ENCODE measurements at places on chromosomes 2 and 18.

DNA sequence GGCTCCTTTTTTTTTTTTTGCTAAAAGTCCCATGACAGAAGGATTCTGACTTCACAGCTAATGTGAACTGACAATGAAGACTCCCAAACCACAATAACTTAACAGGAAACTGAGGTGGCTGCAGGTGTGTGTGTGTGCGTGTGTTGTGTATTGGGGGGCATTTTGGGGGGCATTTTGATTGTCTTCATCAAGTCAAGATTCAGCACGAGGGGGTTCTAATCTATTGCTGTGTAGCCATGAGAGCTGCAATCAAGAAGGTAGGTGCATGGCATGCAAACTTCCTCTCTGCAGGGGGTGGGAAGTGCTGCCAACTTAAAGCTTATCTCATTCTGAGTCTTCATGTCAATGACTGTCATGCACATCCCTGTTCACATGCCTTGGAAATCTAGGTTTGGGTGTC lies 25.2 kb downstream of the SPRED2 start:
- no peak for DNase-seq

DNA sequence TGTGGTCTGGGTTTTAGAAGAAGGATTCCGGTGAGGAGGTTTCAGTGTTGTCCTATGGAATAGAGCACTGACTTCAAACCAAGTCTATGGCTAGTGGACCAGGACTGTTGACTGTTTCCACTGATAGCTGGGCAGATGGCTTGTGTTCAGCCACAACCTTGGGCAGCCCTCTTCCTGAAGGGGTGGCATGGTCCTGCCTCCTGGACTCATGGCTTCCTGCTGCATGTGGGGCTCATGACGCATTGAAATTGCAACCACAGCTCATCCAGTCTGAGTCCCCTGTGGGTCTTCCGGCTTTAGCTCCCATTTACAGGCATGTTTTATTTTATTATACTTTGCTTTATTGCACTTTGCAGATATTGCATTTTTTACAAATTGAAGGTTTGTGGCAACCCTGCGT lies 105.0 kb downstream of the B3GNT2 start:
- DNase-seq: no peak

DNA sequence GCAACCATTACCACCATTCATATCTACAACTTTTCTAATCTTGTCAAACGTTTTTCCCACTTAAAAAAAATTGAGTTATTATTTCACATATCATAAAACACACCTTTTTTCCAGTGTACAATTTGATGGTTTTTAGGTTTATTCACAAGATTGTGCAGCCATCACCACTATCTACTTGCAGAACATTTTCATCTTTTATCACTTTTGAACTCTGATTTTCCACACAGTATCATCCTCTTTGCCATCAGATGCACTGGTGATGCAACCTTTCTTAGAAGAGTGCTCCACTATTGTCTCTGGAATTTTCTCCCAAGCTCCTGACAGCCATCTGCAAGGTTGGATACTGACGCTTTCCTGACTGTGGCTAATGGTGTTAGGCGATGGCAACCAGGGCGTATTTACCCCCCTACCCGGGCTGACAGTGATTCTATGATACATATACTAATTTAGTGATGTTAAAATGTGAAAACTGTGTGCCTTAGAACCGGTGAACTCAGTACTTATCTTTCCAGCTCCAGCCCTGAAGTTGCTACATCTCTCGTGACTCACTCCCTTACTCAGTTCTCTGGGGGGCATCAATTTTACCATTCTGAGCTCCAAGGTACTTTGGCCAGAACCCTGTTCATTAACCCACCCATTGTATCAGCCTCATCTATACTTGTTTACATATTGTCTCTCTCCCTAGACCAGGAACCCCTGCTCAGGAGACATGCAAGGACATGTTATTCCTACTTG lies 105.4 kb upstream of the SPRED2 start:
- no peak for DNase-seq

GRCh38 chr2:85753525-85754312 lies at the start of gene ATOH8:
Gene ATOH8 (plus strand): TSS chr2:85753991. CDS start chr2:85754190, 199 bp downstream.
- DNase-seq: peak; percentile 29

DNA sequence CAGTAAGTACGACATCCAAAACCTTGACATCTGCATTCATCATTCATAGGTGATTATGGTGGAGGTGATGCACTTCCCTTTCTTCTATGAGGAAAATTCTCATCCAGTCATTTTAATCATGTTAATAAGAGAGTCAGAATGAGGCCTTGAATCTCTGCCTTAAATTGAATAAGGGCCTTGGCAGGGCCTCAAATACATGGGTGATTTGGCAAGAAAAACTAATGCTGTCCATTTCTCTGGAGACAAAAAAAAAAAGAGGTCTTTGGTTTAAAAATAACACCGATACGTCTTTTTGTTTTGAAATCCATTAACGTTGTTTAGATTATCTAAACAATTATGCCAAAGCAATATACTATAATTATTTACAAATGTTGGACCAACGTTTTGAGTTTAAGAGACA lies 8.1 kb downstream of the COLEC12 start:
- DNase-seq: no peak

- no peak for DNase-seq
Measured at GRCh38 chr2:121088251-121089165, 196.5 kb downstream of the TFCP2L1 start.

DNA sequence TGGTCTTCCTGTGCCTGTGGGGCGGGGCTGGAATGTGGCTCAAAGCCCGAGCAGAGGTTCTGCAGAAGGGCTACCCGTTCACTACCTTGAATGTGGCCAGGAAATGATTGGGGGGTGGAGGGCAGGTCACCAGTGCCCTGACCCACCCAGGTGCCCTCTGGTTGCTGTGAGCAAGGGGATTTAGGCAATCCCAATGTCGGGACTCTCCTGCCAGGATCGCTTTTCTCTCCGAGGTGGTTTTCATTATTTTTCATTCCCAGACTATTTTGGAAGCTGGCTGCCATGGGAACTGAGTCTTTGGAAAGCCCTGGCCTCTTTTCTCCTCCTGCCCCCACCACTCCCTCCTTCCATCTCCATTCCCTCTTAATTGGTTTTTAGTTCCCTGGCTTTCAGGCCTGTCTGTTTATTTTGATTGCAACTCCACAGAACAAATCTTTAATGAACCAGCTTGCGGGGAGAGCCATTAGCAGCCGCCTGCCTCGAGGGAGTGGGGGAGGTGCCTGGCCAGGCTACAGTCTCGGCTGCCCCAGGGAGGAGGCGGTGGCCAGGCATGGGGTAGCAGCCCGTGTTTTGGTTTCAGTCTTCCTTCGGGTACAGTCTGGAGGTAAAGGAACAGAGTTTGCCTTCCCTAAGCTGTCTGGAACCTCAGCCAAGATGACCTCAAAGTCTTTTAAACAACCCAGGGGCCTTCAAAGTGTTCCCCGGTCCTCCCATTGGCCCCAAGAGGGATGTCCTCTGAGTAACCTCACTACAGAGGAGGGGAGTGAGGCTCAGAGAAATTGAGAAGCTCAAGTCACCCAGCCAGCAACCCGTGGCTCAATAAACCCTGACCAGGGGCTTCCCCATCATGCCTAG lies 114.4 kb upstream of the HAAO start:
- no peak for DNase-seq

- DNase-seq: no peak
Measured at GRCh38 chr2:240452462-240453256, 17.2 kb downstream of the GPC1 start.

- DNase-seq: no peak
Measured at GRCh38 chr2:1130922-1131321, 180.3 kb downstream of the SNTG2 start.

DNA sequence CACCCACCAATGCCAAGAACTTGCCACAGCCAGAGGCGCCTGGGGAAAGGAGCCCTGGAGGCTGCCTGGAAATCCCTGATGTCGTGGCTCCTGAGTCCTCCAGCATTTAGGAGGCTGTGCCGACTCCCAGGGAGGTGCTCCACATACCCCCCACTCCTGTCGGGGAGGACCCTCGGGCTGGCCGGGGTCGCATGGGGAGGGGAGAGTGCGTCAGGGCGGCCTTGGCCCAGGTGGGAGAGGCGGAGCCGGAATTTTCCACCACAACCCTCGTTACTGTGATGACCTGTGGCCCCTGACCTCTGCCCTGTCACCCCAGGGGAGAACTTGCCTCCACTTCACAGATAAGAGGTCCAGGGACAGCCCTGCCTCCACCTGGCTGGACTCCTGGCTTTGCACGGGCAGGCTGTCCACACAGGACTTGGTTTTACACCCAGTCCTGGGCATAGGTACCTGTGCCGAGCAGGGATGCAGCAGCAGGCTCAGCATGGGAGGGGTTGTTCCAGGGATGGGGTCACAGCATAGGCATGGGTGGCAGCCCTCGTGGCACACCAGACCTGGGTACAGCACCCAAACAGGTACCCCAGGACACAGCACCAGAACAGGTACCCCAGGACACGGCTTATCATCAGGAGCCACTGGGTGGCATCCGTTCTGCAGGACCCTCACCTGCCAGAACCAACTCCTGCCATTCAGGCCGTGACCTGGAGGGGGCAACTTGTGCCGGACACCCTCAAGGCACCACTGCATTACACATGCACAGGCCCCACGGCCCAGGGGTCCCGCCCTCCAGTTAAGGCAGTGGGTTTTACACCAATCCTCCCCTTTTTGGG lies 12.3 kb upstream of the AGXT start:
- no peak for DNase-seq

DNA sequence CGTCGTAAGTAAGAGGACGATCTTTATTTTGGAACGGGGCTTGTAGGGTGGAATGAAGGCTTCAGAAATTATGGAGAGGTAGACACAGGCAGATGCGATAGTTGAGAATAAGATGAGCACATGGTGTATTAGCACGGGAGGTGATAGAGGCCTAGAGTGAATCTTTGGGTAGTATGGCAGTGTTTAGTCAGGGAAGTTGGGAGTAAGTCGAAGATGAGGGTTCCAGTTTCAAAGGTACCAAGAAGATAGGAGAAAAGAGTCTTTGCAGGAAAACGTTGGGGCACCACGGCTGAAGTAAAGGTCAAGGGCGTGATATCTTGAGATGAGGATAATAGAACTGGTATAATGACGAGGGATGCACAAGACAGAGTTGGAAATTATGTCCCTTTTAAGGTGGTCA lies 654 bp downstream of the PIK3C3 start:
- DNase-seq: no peak

- DNase-seq: no peak
Measured at GRCh38 chr2:235462415-235462790, 31.4 kb upstream of the AGAP1 start.

- DNase-seq: no peak
Measured at GRCh38 chr2:107804608-107805498, 21.8 kb upstream of the RGPD4 start.

GRCh38 chr18:38980420-38980819 lies 1414.8 kb upstream of the CELF4 start:
- no peak for DNase-seq

- no peak for DNase-seq
Measured at GRCh38 chr2:239905306-239905705, 119.8 kb downstream of the NDUFA10 start.

GRCh38 chr2:211756266-211756665 lies 782.3 kb downstream of the ERBB4 start:
- DNase-seq: no peak

DNA sequence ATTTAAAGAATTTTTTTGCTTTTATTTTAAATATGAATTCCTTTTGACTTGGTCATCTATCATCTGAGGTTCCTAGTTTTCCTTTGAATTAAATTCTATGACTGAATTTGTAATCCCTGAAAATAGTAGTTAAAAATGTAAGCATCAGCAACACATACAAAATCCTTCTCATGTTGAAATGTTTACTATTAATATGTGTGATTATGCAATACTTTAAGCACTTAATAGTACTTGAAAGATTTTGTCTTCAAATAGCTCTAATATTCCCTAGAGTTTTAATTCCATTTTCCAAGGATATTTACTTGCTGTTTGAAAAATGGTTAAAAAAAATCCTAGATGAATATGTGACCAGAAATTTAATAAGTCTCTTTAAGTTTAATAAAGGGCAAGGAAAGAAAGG lies 26.6 kb upstream of the SPATS2L start:
- DNase-seq: no peak

DNA sequence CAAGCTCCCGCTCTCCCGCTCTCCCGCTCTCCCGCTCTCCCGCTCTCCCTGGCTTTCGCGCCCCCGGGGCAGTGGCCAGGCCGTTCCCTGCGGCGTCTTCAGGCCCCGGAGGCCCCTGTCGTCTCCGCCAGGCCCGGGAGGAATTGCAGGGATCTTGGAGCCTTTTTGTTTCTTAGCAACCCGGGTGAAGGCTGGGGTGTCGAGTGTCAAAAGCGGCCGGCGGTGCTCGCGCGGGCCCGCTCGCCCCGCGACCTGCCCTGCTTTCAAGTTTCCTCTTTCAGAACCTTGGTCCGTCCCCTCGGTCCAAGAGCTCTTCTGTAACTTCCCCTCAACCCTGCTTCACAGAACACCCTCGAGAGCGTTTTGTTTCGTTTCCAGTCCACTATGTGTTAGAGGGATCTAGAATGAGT lies 1.4 kb downstream of the RNF138 start:
- no peak for DNase-seq

DNA sequence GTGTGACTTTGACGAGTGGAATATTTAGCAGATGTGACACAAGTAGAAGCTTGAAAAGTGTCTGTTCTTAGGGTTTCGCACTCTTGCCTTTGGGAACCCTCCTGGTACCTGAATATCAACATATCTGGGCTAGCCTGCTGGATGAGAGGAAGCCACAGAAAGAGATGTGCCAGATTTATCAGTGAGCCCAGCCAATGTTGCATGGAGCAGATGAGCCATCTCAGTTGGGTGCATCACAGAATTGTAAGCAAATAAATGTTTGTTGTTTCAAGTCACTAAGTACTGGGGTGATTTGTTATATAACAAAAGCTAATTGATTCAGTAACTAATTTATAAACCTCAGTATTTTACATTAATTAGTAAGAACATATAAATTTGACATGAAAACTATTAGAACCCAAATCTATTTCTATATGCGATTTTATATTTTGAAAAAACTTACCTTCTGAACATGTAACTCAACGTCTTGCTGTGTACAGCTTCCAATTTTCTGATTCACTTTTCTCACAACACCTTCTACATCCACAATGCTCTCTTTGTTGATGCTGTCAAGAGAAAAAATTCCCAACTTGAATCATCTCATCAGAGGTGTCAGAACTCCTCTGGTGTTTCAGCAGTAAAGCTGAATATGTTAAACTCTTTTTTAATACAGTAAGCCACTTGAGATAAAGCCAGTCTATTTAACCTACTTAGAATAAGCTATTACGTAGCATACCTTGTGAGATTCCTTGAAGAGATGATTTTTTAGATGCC lies 42.3 kb downstream of the DARS1 start:
- no peak for DNase-seq

GRCh38 chr2:232883116-232883721 lies 13.2 kb downstream of the SNORC start:
- no peak for DNase-seq

DNA sequence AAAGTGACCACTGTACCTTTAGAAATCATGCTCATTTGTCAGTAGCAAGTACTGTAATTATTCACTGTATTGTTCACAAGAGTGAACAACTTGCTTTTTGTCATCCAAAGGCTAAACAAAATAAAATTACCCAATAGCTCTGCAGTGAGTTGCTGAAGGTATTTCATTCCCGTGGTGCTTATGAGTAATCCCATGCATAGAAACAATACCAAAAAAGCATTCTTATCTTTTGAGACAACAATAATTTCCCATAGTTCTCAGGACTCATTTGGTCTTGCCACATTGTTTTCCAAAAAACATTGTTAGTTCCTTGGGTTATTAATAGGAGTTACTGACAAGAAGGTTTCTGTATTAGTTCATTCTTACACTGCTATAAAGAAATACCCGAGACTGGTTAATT lies 503.2 kb upstream of the FAM98A start:
- no peak for DNase-seq

Measured in stimulated activated CD4-positive, alpha-beta T cell treated with anti-CD3 and anti-CD28 coated beads, TNF-alpha, amount 100 ng/mL, for 24 hours (primary cell).